Germinal center (tissue), 1 donor: ENCODE measurements at places on chromosomes 12 and 14.

DNA sequence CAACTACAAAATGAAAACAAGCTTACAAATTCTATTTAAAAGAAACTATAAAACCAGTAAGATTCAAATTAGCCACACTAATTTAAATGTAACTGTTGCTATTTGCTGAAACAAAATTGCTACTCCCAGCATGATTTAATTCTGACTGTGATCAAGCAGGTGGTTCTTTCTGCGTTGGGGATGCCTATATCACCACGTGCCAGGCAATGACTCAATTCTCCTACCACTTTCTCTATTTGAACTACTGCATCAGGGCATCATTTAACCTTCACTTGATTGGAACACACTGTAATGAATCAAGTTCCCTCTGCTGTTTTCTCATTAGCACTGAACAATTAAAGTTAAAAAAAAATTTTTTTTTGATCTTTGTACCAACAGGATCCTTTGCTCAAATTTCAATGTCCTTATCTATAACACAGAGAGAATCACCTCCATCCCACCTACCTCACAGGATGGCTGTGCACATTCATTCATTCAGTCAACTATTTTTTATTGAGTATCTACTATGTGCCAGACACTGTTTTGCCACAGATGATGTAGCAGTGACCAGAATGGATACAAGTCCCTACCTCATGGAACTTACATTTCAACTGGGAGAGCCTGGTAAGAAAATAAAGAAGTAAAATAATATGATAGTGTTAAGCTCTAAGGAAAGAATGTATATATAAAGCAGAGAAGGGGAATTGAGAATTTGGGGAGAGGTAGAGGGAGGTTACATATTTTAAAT lies 8.0 kb upstream of the ACTN1 start:
- DNase-seq, result no peak

- DNase-seq, result no peak
These were observed 8.2 kb upstream of the RESF1 start for GRCh38 chr12:31951008-31951407.

GRCh38 chr14:64875350-64875749 lies 4.4 kb downstream of the SPTB start:
- DNase-seq, result no peak

GRCh38 chr12:103547929-103548328 lies 39.1 kb upstream of the STAB2 start:
- no peak for DNase-seq

GRCh38 chr12:116558280-116559161 lies 660 bp upstream of the MAP1LC3B2 start:
- no peak for DNase-seq

DNA sequence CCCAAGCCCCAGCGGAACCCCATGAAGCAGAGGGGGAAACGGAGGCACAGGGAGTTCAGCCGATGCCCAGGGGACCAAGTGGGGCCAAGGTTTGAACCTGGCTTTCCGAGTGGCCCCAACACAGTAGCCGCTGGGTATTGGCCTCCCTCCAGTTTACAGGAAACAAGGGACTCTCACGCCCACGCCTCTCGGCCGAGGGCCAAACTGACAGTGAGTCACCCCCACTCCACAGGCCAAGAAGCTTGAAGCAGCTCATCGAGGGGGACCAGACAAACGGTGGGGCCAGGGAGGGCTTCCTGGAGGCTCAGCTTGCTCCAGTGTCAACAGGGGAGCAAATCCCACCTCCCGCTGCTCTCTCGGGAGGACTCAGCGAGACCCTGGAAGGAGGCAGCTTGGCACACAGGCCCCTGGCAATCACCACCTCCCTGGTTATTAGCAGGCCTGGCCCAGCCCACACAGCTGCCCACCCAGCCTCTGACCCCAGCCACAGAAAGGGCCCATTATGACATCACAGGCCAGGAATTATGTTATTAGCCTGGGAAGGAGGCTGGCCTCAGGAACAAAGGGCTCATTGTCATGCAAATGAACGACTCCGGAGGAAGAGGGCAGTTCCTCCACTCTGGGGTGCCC lies 54.6 kb downstream of the NCOR2 start:
- no peak for DNase-seq

- DNase-seq, result no peak
These were observed 81.3 kb upstream of the NID2 start for GRCh38 chr14:52150162-52150561.

GRCh38 chr12:3630111-3630510 lies 122.8 kb downstream of the CRACR2A start:
- no peak for DNase-seq

GRCh38 chr14:22588526-22589095 lies 413 bp downstream of the DAD1 start:
- no peak for DNase-seq

- DNase-seq, result no peak
These were observed 29.7 kb upstream of the BEGAIN start for GRCh38 chr14:100616854-100617409.

DNA sequence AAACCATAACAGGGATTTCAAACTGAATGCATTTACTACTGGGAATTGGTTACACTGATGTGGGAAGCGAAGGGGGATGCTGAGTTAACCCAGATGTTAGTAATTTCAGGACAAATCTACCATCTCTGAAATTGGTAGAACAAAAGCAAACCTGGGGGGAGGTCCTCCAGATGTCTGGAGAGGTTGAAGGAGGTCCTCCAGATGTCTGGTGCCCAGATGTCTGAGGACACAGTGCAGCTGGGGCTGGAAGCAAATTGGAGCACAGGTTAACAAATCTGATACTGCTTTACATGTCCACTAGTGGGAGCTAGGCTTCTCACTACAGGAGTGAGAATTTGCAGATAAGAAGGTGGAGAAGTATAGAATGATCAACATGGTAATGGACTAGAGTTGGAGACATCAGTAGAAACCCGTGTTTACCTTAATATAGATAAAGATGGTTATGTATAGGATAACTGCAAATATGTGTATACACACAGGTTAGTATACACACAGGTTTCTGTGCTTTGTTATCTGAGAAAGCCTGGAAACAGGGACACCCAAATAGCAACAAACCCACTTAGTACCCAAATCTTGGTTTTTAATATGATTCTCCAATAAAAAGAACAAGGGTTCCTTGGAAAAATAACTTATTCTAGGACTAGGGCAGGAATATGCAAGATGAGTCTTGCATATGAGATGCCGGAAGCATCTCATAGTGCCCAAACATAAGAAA lies 162.5 kb downstream of the C12orf50 start:
- DNase-seq, result no peak

- DNase-seq, result no peak
These were observed 35.7 kb downstream of the LRFN5 start for GRCh38 chr14:41642367-41642766.

DNA sequence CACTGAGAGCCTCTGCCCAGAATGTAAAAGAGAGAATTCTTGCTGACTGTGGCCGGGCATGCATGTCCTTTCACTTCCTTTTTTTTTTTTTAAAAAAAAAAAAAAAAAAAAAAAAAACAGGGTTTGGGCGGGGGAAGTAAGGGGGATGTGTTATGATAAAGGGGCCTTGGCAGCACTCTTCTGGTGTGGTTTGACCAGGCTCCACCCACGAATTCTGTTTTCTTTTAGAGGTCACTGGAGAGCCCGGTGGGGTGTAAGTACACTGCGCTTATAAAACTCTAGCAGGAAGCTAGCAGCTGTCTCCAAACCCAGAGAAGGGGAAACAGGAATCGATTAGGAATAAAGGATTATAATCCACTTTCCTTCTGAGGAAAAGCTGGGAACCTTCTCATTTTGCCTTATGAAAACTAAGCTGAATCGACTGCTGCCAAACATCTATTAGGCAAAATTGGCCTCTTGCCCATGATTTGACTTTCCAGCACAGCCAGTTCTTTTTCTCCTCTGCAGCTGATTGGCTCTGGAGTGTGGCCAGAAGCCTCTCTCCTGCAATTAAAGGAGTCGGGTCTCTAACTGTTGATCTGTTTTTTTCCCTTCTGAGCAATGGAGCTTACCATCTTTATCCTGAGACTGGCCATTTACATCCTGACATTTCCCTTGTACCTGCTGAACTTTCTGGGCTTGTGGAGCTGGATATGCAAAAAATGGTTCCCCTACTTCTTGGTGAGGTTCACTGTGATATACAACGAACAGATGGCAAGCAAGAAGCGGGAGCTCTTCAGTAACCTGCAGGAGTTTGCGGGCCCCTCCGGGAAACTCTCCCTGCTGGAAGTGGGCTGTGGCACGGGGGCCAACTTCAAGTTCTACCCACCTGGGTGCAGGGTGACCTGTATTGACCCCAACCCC lies 27.7 kb upstream of the HIGD1C start:
- peak; percentile 79 for DNase-seq

GRCh38 chr14:55973911-55974630 lies 144.1 kb upstream of the PELI2 start:
- no peak for DNase-seq

- no peak for DNase-seq
These were observed 159.2 kb downstream of the GCH1 start for GRCh38 chr14:54743382-54743781.

GRCh38 chr12:109291521-109292341 lies 17.4 kb downstream of the FOXN4 start:
- DNase-seq, result no peak

- no peak for DNase-seq
These were observed 444.0 kb upstream of the FLRT2 start for GRCh38 chr14:85085981-85086380.

DNA sequence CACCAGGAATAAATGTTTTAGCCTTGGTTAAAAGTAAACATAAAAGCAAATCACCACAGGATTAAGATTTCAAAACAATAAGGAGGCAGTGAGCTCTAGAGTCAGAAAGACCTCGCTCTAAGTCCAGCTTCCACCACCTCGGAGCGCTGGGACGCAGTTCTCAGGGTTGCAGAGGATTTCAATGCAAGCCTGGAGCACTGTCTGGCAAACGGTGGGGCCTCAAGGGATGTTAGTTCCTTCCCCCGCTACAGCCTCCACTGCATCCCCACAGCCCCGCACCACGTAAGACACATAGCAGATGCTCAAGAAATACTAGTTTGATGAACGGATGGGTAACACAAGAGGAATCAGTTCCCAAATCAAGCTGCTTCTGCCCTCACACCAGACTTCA lies 39.3 kb upstream of the TMCC3 start:
- no peak for DNase-seq

GRCh38 chr14:102557434-102558226 lies 34.8 kb upstream of the RCOR1 start:
- DNase-seq, result no peak

GRCh38 chr12:109753054-109753401 lies 39.4 kb downstream of the FAM222A start:
- DNase-seq, result no peak

DNA sequence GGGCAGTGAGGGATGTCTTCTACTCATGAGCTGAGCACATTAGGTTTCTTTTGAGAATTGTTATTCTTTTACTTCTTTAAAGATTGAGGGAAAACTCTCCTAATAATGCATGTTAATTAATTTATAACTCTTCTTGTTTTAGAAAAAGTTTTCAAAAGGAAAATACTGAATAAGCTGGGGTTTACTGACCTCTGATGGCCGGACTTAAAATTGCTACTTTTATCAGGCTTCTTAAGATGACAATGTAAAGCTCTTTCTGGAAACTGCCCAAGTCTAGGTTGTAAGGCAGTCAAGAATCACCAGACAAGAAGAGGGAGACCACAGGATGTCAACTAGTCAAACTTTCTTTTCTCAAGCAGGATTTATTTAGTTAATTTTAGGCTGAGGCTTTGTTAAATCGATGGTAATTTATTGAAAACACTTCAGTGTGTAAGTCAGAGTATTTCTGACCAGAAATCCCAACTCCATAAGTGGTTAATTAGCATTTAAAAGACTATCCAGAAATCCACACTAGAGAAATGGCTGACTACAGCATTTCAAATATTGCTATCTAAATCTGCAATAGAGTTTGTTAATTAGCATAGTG lies 82.1 kb downstream of the AVPR1A start:
- DNase-seq, result no peak

- no peak for DNase-seq
These were observed 173.4 kb downstream of the PTPRO start for GRCh38 chr12:15495746-15496145.

DNA sequence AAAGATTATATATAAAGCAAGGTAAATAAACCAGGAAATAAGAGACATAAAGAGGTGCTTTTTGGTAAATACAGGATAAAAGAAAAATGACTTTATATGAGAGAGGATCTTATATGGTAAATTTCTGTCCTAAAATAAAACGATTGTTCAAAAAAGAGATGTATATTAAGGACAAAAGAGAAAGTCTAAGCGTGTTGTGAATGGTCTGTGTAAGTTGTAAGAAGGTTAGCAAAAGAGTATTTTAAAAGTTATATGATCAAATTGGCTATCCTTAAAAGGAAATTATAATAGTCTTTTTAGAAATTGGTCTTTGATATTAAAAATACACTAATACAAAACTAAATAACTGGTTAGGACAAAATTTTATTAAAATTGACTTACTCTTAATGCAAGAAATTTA lies 14.1 kb upstream of the ACSM4 start:
- DNase-seq, result no peak

DNA sequence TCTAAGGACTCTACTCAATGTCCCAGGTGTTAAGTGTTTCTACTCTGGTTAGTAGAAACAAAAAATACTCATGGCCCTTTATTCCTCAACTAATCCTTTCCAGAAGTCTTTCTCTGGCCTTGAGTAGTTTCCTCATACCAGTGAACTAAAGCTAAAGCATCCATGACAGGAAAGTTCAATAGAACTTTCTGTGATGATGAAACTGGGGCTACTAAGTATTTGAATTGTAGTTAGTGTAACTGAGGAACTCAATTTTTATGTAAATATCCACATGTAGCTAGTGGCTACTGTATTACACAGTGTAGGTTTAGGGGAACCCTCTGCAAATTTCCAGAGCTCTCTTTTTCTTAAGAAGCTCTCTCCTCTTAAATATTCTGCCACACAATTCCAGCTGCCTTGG lies 63.7 kb downstream of the R3HDM2 start:
- DNase-seq, result no peak

DNA sequence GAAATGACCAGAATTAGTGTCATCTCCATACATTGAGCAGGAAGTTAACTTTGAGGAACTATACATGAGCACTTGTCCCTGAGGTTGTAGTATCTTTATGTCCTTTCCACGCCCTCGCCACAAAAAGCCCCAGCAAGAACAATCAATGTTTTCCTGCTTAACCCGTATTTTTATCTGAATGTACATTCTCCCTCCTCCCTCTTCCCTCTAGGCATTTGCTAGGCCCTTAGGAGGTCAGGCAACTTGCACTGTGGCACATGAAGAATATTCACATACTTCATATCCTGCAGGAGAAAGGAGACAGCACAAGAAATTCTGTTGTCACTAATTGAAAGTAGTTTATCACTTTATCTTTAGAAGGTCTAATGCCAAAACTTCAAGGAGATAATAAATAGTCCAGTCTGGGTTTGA lies 18.1 kb upstream of the DUSP6 start:
- DNase-seq, result no peak

- no peak for DNase-seq
These were observed 152.4 kb upstream of the ATP2B1 start for GRCh38 chr12:89861086-89861485.

GRCh38 chr14:60946773-60947172 lies 34.1 kb downstream of the TRMT5 start:
- DNase-seq, result no peak
